ENCODE measurements at places on chromosomes 5 and 9.

DNA sequence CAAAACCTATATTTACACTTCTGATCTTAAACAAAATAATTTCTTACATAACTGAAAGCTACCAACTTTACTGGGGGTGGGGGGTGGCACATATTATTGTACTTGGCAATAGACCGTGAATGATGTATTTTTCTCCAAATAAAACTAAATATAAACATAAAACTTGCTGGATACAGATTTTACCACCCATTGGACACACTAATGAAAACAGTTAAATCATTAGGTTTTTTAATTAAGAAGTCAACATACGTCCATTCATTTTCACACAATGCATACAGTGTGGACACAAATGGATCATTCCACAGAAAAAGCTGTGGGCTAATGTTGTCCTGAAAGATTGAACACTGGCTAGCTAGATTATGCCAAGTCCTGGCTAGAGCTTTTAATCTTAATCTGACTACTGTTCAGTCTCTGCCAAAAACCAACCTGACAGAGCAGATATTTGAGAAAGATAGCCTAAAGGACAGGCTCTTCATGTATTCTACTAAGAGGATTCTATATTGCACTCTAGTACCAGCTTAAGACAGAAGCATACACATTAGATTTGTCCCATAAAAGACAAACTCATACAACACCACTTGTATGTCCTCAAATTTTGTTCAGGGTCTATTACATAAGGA lies 118.1 kb downstream of the SIL1 start:
- DNase-seq: no peak
- H3K36me3 ChIP-seq: peaks cover 6% of the 10 kb centered on the region
- no peak overlapping the region for H3K4me3 ChIP-seq
- peaks cover 6% of the 10 kb centered on the region for H3K4me1 ChIP-seq

DNA sequence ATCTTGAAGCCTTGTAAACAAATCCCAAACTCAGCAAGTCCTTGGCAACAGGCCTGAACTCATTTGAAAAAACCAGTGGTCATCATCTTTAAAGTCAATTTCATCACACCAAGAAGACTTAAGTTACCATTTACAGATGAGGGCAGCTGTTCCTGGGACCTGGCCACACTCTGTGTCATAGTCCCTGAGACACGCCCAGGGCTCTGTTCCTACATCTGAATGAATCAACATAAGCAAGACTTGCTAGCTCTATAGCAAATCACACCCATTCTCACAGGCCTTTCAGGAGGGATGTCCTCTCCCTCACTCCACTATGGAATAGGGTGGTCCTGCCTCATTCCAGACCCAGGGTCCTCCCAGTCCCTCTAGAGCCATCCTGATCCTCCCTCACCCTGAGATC lies 142.8 kb downstream of the NSG2 start:
- H3K4me1 ChIP-seq: no peaks in the 10 kb centered on the region
- no peaks in the 10 kb centered on the region for H3K36me3 ChIP-seq
- no peak overlapping the region for H3K4me3 ChIP-seq
- no peak overlapping the region for H3K27ac ChIP-seq
- peaks cover 9% of the 10 kb centered on the region for H3K27me3 ChIP-seq

GRCh38 chr9:93325307-93326035 lies 126.0 kb upstream of the FAM120A start:
- no peak for DNase-seq
- no peak overlapping the region for H3K27ac ChIP-seq
- no peaks in the 10 kb centered on the region for H3K36me3 ChIP-seq
- H3K27me3 ChIP-seq: peaks cover 33% of the 10 kb centered on the region

DNA sequence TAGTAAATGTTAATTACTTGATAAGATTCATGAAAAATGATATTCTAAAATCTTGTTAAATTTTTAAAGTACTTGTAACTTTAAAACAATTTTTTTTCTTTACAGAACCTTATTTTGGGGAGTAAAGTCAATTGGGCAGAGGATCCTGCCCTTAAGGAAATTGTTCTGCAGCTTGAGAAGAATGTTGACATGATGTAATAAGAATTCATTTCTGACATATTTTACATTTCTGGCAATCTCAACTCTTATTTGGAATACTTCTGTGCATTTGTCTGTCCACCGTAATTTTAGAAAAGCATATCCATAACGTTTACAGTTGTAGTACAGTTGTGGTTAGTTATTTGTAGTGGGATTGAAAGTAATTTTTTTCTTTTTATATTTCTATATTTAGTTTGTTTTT lies 20.2 kb downstream of the CENPH start:
- H3K4me1 ChIP-seq: no peaks in the 10 kb centered on the region
- H3K27ac ChIP-seq: no peak overlapping the region
- no peak for DNase-seq
- no peak overlapping the region for H3K4me3 ChIP-seq
- H3K36me3 ChIP-seq: no peaks in the 10 kb centered on the region

- no peaks in the 10 kb centered on the region for H3K36me3 ChIP-seq
- H3K4me3 ChIP-seq: no peak overlapping the region
- peaks cover 1% of the 10 kb centered on the region for H3K27me3 ChIP-seq
- H3K27ac ChIP-seq: peak overlapping the region; percentile 74
These were observed 12.8 kb upstream of the SRP19 start for GRCh38 chr5:112848116-112848811.

- DNase-seq: no peak
- peaks cover 1% of the 10 kb centered on the region for H3K36me3 ChIP-seq
- H3K27ac ChIP-seq: no peak overlapping the region
- H3K4me1 ChIP-seq: peaks cover 56% of the 10 kb centered on the region
These were observed 3.0 kb downstream of the MTMR12 start for GRCh38 chr5:32309761-32310160.

GRCh38 chr9:3059781-3060468 lies 216.0 kb upstream of the PUM3 start:
- no peaks in the 10 kb centered on the region for H3K27me3 ChIP-seq
- H3K4me1 ChIP-seq: no peaks in the 10 kb centered on the region
- H3K36me3 ChIP-seq: no peaks in the 10 kb centered on the region

- no peak overlapping the region for H3K4me3 ChIP-seq
- no peaks in the 10 kb centered on the region for H3K4me1 ChIP-seq
- peaks cover 42% of the 10 kb centered on the region for H3K27me3 ChIP-seq
- H3K27ac ChIP-seq: no peak overlapping the region
- H3K36me3 ChIP-seq: no peaks in the 10 kb centered on the region
These were observed 20.1 kb downstream of the HK3 start for GRCh38 chr5:176878906-176879662.

DNA sequence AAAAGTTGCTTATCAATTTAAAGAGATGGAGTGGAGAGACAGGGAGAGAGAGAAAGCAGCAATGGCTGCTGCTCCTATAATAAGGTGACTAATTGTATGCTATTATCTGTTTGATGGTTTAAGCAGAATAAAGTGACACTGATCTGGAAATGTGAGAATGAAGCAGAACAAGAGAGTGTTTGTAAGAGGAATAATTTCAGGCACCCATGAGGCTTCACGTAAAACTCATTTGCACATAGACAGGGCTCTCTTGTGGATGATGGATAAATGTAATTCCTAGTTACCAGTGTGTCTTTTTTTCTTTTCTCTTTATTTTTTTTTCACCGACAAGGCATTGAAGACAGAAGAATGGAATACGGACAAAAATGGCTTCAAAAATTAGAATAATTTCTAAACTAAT lies 228.8 kb upstream of the TYRP1 start:
- H3K4me3 ChIP-seq: no peak overlapping the region
- no peaks in the 10 kb centered on the region for H3K27me3 ChIP-seq
- no peak for DNase-seq
- H3K4me1 ChIP-seq: no peaks in the 10 kb centered on the region
- no peak overlapping the region for H3K27ac ChIP-seq

DNA sequence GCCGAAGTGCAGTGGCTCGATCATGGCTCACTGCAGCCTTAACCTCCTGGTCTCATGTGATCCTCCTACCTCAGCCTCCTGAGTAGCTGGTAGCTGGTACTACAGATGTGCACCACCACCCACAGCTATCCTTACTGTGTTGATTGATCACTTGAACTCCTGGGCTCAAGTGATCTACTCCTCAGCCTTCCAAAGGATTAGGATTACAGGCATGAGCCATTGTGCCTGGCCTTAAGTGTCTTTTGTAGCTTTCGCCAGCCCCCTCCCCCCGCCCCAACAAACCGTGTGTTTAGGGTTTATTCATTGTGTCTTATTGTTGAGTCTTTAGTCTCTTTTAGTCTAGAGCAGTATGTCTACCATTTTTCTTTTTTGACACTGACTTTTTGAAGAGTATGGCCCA lies 33.1 kb downstream of the SPIN1 start:
- peaks cover 40% of the 10 kb centered on the region for H3K36me3 ChIP-seq
- DNase-seq: no peak
- peaks cover 4% of the 10 kb centered on the region for H3K4me1 ChIP-seq
- no peak overlapping the region for H3K27ac ChIP-seq

Data from naive B cell (primary cell).